ENCODE measurements at places on chromosomes 1 and 21.

- no peak for DNase-seq
Measured at GRCh38 chr1:104760017-104760416, 1010.3 kb downstream of the AMY1C start.

- no peak for DNase-seq
Measured at GRCh38 chr1:3349161-3349967, 105.1 kb upstream of the ARHGEF16 start.

GRCh38 chr1:181545395-181545794, 62.1 kb downstream of the CACNA1E start:
- DNase-seq = no peak

- DNase-seq = no peak
Measured at GRCh38 chr1:7667159-7667558, 103.9 kb upstream of the VAMP3 start.

DNA sequence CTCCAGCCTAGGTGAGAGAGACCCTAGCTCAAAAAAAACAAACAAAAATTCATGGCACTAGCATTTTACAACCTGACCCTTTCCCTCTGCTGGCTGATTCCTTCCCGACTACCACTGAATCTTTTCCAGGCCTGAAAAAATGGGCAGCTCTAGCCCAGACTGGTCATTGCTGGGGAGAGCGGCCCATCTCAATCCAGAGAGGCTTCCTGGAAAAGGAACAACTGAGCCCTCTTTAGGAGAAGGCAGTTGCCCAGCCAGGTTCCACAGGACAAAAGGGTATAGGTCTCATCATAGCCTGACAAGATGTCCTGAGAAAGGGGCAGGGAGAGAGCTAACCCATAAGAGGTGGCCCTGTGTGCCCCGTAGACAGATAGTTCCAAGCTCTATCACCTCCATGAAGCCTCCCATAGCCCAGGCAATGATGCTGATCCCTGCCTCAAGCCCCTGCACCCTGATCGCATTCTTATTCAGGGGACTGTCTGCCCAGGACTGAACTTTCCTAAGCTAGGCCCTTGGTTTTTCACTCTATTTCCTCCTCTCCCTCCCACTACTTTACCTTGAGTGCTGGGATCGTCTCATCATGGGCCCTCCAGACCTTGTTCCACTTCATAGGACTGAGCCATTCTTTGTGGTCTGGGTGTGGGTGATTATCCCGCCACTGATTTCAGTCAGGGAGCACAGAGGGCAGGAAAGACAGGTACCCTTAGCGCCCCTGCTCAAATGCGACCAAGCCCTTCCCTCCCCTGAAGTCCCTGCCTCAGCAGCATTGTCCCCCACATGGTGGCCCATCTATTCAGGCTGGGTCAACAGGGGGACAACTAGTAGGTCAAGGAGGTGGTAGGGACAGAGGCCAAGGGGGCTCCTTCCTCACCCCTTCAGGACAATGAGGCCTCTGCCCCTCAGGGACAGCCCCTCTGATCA, 18.2 kb downstream of the RHBG start:
- DNase-seq = no peak

DNA sequence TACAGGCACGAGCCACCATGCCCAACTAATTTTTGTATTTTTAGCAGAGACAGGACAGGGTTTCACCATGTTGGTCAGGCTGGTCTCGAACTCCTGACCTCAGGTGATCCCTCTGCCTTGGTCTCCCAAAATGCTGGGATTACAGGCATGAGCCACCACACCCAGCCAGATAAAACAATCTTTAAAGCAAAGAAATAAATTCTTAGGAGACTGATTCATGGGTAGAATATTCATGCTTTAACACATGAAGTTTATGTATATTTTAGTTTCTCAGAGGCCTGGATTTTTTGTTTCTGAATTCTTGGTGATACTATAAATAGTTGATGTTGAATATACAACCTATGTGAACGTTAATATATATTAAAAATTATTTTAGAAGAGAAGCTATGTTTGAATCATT, 127.4 kb upstream of the KIAA1614 start:
- no peak for DNase-seq

DNA sequence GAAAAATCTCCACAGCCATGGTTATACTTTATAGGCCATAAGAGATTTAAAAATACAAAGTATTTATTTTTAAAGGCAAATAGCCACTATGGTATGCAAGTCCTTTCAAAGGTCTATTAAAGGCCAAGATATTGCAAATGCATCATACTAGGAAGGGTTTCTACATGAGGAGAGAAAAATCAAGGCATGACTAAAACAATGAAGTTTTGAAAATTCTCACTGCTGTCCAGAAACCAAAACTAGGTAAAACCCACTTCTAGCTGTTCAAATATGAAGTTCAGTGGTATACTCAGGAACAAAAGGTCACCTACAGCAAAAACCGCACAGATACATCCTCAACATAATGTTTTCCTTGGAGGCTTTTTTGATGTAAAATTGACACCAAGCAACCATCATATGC, 75.0 kb downstream of the EPS15 start:
- no peak for DNase-seq

DNA sequence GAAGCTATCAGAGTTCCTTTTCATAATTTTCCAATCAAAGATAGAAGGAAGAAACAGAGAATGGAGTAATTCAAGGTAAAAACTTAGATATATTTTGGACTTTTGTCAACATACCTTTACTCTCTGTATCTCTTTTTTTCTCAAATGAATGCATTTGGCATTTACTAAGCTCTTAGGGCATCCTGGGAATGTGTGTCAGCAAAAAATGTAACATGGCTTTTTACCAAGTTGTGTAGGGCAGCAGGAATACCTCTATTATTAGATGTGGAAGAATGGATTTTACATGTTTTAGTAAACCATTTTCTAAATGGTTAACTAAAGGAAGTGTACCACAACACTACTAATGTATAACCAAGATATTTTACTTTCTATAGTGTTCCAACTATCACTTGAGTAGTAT, 4.2 kb upstream of the COL11A1 start:
- DNase-seq = no peak

- DNase-seq = no peak
Measured at GRCh38 chr1:16421201-16421600, 16.0 kb downstream of the SPATA21 start.

- peak; percentile 52 for DNase-seq
Measured at GRCh38 chr1:42936309-42937078, 22.2 kb downstream of the SLC2A1 start.

DNA sequence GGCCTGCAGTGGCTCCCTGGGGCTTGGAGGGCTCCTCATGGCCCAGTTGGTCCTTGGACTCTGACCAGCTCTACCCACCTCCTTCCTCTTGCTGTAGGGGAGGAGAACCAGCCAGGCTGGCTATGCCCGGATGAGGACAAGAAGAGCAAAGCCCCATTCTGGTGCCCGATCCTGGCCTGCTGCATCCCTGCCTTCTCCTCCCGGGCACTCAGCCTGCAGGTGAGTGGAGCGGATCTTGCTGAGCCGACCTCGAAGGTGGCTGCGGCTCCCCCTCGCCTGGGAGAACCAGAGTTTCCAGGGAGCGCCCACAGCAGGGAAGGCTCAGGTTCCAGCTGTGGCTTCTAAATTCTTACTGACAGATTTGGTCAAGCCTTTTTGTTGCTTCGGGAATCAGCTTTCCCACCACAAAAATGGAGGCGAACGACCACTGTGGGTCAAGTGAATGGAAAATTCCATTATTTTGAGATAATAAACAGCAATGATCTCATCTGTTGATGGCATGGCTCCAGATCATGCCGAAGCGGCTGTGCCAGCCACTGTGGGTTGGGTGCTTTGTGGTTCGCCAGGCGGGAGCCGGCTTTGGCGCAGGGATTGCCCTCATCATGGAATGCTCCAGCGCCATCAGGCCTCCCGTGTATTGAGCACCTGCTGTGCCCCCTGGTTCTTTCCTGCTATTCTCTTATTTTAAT, 106.5 kb upstream of the ACTL8 start:
- no peak for DNase-seq

- DNase-seq = no peak
Measured at GRCh38 chr1:36494971-36495370, 12.3 kb upstream of the CSF3R start.

- DNase-seq = no peak
Measured at GRCh38 chr1:210239349-210240111, 6.9 kb downstream of the SERTAD4 start.

- peak; percentile 76 for DNase-seq
Measured at GRCh38 chr1:26838474-26839338, 12.2 kb downstream of the ZDHHC18 start.

DNA sequence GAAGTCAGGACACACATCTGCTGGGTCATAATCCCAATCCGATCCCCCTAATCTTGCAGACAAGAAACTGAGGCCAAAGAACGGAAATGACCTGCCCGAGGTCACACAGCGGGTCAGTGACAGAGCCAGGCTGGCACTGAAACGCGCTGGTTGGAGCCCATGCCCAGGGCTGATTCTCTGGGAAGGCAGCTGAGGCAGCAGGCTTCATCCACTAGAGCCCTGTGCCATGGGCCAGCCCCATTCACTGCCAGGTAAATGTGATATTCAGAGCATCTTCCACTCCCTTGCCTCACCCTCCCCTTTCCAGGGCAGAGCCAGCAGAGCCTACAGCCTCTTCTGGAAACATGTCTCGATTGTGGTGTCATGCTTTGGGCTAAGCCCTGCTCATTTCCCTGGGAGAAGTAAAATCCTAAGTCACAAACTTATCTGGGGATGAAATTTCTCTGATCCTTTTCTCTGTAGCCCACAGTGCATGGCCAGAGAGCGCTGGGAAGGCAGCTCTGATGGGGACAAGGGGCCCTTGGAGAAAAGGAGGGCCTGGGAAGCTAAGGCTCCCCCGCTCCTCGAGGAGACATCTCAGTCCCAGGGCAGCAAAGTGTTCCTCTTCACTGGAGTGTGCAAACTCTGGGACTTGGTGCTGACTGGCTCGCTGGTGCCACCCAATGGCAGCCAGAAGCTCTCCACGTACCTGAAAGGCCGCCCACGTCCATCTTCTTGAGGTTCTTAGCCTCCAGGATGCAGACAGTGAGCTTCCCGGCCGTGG, 110.4 kb downstream of the SYT2 start:
- no peak for DNase-seq

DNA sequence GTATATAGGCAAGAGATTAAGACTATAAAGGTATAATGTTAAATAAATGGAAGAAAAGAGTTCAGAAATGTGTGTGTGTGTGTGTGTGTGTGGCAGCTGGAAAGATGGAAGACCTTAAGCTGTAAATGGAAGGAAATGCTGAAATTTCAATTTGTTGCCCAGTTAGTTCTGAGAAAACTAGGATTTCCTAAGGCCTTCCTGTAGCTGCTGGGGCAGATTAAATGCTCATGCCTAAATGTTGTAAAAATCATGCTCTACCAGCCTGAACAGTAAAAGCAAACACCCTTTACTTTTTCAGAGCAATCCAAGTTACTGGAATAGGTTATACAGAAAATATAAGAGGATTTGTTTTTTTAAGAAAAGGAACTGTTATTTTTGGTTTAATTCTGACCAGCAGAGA, 8.3 kb downstream of the ADCY10 start:
- DNase-seq = no peak

DNA sequence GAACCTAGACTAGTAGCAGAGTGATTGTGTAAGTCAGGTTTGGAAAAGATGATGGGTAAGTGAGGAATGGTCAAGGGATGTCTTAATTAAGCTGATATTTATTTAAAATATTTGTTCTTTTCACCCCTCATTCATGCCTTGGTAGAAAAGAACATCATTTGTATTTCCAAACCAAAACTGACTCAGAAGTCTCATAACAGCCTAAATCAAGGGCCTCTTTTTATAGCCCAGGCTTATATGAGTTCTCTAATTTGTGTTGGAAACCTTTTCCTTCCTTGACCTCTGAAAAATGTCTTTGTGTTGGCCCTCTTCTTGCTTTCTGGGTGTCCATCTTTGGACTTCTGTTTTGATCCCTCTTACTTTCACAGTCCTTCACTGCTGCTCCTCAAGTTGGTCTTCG, 1428.2 kb downstream of the MRPL39 start:
- DNase-seq = no peak

- no peak for DNase-seq
Measured at GRCh38 chr1:17309426-17310067, 1.6 kb downstream of the PADI4 start.

GRCh38 chr21:33552999-33553598, 10.3 kb downstream of the SON start:
- no peak for DNase-seq

- no peak for DNase-seq
Measured at GRCh38 chr1:170705981-170706380, 42.0 kb downstream of the PRRX1 start.

DNA sequence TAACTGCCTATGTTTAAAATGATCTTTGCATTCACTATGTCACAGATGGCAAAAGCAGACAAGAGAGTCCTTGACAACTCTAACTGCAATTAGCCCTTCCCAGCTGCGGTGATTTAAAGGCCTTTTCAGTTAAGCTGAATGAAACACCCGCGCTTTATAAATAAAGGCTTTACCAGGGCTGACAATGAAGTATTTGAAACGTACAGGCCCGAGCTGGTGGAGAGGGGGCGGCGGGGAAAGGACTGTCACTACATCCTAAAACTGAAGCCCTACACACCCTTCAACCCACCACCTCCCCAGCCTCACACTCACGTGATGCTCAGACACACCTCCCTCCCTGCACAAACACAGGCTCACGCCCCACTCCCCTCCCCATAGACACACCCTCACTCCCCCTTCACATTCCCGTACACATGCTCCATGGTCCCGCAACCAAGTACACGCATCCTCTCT, 45.5 kb downstream of the GRIK3 start:
- DNase-seq = no peak

- DNase-seq = no peak
Measured at GRCh38 chr21:44887807-44888580, 14.5 kb upstream of the PTTG1IP start.

DNA sequence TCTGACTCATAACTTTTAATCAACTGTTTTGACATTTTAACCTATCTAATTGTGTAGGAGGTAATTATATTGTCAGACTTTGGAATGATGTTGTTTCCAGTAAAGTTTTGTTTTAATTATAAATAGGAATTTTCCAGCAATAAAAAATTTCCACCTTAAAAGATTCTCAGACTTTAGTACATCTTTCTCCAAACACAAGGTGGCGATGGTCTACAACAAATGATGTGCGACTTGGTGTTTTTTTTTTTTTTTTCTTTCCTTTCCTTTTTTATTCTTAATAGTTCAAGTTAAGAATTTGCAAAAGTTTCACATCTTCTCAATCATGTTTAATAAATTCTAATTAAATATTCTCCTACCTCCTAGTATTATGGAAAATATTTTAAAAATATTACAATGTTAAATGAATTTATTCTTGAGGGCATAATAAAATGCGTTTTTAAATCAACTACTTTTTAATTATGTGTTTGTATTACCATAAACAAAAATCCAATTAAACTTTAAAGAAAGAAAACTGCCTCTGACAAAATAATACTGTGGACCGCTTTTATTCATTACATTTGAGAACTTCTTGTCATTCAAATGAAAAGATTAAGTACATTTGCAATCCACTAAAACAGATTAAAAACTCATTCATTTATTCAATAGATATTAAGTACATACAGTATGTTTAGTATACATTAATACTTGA, 4.4 kb upstream of the ADAMTS1 start:
- no peak for DNase-seq

GRCh38 chr1:186183219-186183618, 191.8 kb downstream of the TPR start:
- no peak for DNase-seq

GRCh38 chr1:55898181-55898580, 681.2 kb downstream of the PLPP3 start:
- DNase-seq = no peak

GRCh38 chr1:43366601-43367025, 1.2 kb downstream of the ELOVL1 start:
- no peak for DNase-seq

All from stimulated activated naive CD4-positive, alpha-beta T cell treated with Interleukin-2 at 50 U/mL for 16 hours (primary cell).